ENCODE measurements at places on chromosomes 3 and 15.
A peak's percentile ranks its signal among the peaks of the same experiment; 100 is the strongest.

DNA sequence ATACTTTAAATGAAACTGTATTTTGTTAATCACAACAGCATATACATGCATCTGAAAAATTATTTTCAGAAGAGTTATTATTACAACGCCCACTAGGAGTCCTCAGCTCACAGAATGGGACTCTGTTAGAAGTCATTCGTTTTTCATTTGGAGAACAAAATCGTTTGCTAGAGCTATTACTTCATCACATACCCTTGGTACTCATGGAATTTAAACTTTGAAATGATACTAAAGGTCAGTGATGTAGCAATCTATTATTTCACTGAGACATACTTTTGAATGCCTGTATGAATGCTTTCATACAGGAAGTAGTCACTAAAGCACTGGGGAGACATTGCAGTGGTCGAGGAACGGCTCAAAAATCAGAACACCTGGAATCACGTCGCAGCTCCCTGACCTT lies 198.1 kb downstream of the MBNL1 start:
- peak; percentile 55 for DNase-seq

GRCh38 chr3:12785096-12785495 lies 11.4 kb upstream of the CAND2 start:
- DNase-seq: no peak

DNA sequence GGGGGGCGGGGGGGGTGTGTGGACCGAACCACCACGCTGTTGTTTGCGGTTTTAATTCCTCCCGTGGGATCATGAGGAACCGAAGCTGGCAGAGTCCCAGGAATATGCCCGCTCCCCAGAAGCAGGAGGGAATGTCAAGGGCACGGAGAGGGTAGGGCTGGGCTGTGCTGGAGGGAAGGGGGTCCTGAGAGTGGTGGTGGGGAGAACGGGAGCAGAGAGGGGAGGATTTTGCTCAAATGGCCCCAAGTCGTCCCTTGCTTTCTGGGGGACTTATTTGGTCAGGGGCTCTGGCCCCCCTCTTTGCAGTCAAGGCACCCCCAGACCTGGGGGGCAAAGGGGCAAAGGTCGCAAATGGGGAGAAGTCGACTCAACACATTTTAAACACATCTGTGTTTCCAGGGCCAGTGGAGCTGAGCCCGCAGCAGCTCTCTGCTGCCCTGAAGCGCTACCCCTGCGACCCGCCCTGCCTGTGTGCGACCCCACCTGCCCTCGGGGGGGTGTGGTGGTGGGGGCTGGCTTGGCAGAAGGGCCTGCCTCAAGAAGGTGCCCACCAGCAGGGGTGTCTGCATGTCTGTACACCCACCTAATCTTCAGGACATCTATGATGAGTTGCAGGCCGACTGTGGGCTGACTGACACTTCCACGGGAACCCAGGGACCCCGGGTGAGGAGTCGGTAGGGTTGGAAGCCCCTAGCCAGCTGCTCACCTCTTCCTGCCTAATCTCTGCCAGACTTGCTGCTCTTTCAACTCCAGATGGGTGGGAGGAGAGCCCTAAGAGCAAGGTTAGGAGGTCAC lies 602 bp upstream of the ATP2B2 start:
- DNase-seq: no peak

DNA sequence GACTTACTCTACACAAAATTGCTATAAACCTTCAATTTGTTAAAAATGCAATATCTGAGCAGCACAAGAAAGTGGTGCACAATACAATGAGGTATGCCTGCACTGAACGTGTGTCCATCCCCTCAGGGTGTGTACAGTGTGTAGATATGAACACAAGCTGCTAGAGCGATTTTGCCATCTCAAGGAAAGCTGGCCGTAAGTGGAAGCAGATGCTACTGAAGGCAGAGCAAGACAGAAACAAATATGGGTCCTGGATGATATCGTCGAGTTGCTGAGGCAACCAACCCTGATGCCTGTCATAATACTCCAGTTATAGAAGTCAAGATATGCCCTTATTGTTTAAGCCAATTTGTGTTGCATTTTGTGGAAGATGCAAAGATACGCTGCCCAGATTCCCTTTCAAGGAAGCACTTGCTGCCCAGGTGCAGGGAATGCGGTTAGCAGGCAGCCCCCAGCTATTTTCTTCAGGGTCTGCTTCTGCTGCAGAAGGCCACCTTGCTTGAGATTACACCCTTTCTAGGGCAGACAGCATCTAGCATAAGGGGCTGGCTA lies 25.8 kb upstream of the EHHADH start:
- no peak for DNase-seq

DNA sequence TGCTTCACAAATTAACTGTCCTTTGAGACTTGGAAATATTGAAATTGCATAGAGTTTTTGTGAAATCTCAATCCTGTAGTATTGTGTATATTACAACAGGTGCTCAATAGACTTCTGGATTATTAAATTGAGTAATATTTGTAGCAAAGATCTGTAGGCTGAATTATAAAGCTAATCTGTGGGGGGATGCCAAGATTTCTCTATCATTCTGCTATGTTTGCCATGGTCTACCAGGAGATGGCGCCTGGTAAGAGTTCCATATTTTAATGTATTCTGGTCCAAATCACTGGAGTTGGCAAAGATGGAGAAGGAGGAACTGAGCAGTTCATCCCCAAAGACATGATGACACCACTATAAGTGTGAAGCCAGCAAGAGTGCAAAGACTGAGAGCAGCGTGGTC lies 340.9 kb upstream of the TPRG1 start:
- no peak for DNase-seq

GRCh38 chr15:94053626-94054025 lies 177.7 kb upstream of the MCTP2 start:
- no peak for DNase-seq

DNA sequence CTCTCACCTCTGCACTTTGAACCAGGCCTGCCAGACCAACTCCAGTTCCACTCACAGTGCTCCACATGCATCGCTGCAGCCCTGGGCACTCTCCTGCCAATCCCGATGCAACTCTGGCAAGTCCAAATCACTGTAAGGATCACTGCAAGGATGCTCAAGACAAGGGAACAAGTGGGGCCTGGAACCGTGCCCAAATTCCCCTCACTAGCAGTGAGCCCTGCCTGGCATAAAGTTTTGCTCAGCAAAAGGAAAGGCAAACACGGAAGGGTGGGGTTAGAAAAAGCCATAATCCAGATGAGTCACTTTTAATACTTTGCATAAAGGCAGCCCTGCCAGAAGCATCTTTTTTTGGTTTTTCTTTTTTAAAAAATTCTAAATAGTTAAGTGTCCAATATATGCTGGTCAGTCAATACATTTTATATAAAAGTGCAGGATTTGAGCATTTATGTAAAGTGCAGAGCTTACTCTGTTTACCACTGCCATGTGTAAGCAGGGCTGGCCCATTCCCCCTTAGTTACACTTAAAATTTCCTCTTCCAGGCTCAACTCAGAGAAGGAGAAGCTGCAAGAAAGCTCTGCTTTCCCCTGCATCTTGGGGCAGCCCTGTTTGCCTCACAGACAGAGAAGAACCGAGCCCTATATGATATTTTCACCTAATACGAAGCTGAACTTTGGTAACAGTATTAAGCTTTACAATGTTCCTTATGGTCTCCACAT lies 102.2 kb downstream of the CD47 start:
- DNase-seq: no peak

GRCh38 chr3:25782938-25783660 lies at the start of gene NGLY1:
Gene NGLY1, minus strand, starts transcription at chr3:25783443. Its CDS starts 53 bp downstream, at chr3:25783390.
- DNase-seq: peak; percentile 90

GRCh38 chr3:112688819-112689218 lies 47.9 kb upstream of the CCDC80 start:
- DNase-seq: no peak

- DNase-seq: no peak
Measured at GRCh38 chr3:78644847-78645246, 1123.0 kb downstream of the ROBO1 start.

DNA sequence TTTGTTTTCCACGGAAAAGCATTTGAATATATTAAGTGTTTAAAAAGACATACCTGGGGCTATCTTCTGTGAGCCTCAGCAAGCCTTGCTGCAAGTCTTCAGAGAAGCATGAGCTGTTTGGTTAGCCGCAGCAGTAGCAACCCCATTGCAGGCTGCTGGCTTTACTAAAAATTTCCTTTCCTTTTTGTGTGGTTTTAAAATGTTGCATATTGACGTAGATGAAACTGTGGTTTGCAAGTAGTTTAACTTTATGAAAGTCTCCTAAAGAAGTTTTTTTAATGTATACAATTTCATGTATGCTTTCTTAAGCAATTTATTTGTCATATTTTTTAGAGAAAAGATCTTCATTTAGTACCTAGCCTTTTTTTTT lies at the start of gene GPR171:
GPR171 (minus strand) TSS at position 166 of the 370 bp plus-strand sequence. CDS start 3,830 bp downstream, outside the sequence.
- no peak for DNase-seq

DNA sequence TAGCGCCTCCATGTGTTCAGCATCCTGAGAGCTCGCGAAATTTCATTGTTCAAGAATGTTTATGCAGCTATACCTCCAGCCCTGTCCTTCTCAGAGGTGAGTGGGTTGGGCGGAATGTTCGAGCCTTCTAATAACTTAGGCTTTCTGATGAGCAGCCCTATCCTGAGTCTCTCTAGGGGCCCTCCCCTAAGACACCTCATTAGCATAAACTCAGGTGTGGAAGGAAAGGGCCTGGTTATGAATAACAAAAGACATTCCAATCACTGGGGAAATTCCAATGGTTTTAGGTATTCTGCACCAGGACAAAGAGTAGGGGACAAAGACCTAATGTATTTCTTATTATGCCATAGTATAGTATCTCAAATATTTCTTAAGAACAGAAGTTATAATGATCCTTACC lies 138.1 kb upstream of the PDZRN3 start:
- no peak for DNase-seq

GRCh38 chr3:139107424-139108252 lies 62.9 kb upstream of the PRR23C start:
- DNase-seq: no peak

GRCh38 chr15:98689431-98689861 lies 41.1 kb downstream of the IGF1R start:
- no peak for DNase-seq

DNA sequence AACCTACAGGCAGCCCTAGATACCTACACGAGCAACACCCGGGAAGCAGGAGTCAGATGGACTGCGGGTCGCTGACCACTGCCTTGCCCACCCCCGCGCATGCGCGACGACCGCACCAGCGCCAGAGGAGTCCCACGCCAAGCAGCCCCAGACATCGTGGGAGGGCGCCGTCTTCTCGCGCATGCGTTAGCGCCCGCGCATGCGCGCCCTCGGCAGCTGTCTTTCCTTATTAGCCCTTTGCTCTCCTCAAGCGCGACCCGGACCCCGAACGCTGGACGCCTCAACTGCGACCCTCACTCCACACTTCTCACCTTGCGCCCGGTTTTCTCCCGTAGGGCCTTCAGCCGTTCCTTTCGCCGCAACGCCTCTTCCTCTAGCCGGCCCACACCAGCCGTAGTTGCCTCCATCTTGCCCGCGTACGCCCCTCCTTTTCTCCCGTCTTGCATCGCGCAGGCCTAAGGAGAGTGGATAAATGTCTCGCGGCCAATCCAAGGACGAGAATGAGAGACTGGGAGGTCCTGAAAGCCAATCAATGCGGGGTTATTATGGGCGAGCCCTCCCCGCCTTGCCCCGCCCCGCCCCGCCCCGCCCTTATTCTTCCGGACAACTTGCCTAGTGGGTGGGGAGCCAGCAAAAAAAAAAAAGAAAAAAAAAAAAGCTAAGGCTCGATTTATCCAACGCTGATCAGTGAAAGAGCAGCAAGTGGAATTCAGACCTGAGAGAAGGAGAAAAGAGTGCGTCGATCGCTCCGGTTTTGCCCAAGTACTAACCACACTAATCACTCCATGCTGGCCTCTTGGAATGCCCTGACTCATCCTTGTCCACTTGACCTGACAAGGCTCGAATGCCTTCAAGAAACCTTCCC lies at the start of gene CCDC12:
CCDC12 (minus strand) TSS at position 420 of the 865 bp plus-strand sequence; CDS start at position 407, 13 bp downstream.
- peak; percentile 98 for DNase-seq

DNA sequence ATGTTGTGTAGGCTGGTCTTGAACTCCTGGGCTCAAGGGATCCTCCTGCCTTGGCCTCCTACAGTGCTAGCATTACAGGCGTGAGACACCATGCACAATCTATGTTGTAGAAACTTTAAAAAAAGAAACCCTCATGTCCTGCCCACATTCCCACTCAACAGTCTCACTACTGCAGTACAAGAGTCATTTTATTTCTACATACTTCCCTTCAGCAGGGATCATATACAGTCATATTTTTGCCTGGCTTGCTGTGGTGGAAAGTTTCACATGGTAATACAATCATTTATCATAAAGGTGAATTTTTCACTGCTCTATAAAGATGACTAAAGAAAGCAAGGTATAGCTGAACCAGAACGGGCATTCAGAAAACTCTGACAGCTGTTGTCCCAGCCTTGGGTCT lies 53.8 kb upstream of the PIK3CB start:
- DNase-seq: no peak

DNA sequence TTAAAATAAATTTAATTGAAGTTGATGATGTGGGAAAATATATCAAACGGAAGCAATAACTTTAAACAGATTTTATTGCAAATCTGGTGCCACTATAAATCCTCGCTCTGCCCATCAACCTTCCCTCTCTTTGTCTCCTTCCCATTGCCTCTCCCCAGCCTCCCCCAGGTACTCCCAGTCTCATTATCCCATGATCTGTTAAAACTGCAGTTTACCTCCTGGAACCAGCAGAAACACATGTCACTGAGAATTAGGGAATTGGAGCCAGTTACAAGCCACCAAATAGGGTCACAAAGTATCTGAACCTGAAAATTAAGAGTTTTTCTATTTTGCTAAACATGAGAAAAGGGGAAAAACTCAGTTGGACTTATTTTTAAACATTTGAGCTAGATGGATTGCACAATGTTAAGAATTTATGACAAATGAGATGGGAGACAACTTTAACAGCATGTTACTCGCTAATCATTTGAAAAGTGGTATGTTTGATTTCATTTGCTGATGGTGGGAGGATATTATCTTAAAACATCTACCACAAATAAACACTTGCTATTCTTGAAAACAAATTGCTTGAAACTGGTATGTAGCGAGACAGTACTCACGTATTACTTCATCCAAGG lies 2.4 kb downstream of the PLCH1 start:
- no peak for DNase-seq

- no peak for DNase-seq
Measured at GRCh38 chr3:130341882-130342281, 3.6 kb upstream of the COL6A5 start.

- DNase-seq: no peak
Measured at GRCh38 chr3:187223799-187224198, 26.5 kb downstream of the RTP1 start.

GRCh38 chr3:56042326-56042951 lies 425.8 kb downstream of the ERC2 start:
- DNase-seq: no peak

- peak; percentile 53 for DNase-seq
Measured at GRCh38 chr3:42014921-42015533, 53.1 kb upstream of the ULK4 start.
